ENCODE measurements at places on chromosomes 2 and 18.

DNA sequence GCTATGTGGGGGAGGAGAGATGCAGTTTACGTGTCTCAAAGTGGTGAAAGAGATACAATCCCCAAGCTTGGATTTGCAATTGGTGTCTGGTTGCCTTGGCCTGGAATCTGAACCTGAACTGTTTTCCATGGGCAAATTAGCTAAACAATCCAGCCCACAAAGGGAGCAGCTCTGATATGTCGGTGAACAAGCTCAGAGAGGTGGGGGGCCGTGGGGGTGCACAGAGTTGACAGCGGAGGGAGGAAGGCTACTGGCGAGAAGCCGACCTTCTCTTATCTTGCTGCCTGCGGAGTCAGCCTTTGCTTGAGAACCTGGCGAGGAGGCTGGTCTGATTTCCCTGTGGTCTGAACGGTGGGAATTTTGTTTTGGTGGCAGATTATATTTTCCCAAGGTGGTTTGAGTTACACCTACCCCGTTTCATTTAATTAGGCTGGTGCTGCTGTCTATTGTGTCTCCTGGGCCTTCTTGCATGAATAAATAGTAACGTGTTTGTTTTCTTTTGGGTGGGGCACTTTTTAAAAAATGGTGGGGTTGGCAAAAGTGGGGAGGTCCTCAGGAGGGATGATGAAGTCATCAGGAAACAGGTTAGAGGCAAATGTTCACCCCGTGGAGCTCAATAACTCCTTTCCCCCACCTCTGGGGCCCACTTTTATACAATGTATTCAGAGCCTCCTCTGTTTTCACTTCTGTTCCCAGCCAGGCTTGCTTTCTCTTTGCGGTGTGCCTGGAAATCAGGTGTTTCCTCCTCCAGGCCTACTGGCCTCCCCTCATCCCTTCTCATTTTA lies 80.9 kb upstream of the IGFBP5 start:
- DNase-seq, result no peak

GRCh38 chr2:28610583-28611201 lies 114.8 kb downstream of the PLB1 start:
- DNase-seq, result no peak

DNA sequence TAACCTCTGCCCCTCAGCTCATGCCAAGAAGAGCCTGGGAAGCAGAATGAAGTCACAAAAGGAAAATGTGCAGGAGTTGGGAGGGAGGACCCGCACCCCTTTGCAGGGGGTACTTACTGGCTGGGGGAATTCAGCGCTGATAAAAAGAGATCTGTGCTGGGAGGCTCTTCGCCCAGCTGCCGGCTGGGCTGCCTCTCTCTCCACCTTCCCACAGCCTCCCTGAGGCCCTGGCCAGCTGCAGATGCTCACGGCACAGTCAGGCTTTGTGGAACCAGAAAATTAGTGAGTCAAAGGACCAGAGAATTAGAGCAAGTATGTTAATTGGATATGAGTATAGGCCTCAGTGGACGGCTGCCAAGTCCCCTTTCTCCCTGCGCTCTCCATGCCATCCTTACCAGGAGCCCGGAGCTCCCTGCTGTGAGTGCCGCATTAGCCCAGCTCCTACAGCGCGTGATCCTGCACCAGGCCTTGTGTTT lies 181.7 kb upstream of the SH3BP4 start:
- no peak for DNase-seq

DNA sequence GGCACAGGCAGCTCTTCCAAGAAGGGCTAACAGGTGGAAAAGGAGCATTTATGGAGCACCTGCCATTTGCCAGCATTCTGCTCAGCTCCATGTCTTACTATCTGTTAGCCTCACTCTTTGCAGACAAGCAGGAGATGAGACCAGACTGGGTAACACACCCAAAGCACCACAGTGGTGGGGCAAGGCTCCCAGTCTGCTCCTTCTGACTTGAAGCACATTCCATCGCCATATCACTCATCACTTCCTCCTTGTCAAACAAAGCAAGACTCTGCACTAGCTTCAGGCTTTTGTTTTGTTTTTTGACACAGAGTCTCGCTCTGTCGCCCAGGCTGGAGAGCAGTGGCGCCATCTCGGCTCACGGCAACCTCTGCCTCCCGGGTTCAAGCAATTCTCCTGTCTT lies 182.8 kb downstream of the MGAT5 start:
- DNase-seq, result no peak

DNA sequence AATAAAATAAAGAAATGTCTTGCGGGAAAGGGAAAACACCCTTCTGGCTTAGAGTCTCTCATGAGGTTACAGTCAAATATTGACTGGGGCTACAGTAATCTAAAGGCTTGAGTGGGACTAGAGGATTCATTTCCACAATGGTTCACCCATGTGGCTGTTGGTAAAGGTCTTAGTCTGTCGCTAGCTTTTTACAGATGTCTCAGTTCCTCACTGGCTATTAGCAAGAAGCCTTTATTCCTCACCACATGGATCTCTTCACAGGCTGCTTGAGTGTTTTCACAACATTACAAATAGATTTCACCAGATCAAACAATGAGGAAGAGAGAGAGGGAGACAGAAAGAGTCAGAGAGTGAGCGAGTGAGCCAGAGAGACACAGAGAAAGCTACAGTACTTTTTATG lies 8.3 kb upstream of the ZC3H15 start:
- no peak for DNase-seq

Measured in fibroblast of gingiva (primary cell).